ENCODE measurements at places on chromosomes 4 and X. TPM values are rescaled to one million over a fixed set of nuclear protein-coding genes. Genes with fewer than 3 reads are reported as not detected.

Gene BTC
- 2.3 TPM for total RNA-seq

Gene F8A2
- total RNA-seq = 2.6 TPM

Gene SSX2B
- not detected for total RNA-seq

DNA sequence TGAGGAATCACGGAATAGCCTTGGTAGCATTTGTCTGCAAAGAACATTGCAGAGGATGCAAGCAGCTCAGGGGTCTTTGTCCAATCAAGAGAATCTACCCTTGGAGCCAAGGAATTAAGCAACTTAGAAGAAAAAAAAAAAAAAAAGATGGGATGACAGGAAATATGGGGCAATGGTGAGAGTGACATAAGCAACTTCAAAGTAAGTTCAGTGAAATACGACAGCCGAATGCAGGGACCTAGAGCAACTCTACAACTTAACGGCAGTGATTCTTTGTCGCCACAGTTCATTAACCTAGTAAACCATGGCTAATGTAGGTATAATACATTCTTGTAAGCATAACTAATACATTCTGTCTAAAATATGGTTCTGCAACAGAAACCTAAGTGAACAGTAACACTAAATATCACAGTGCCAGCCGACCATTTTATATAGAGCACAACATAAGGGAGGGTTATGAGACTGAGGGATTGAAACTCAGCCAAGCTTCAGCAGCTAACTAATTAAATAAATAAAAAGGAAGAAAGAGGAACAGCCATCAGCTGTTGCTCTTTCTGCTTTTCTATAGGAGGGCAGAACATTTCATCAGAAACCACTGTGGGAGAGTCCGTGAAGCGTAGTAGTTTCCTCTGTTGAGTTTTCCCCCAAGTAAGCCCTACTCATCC, 74.7 kb downstream of the PPARGC1A start:
- no peak for DNase-seq

- no peak for DNase-seq
These were observed 48.9 kb downstream of the FNIP2 start for GRCh38 chr4:158817562-158818296.
